Heart right ventricle (tissue), 16 donors: ENCODE measurements at places on chromosomes 11 and 22.

DNA sequence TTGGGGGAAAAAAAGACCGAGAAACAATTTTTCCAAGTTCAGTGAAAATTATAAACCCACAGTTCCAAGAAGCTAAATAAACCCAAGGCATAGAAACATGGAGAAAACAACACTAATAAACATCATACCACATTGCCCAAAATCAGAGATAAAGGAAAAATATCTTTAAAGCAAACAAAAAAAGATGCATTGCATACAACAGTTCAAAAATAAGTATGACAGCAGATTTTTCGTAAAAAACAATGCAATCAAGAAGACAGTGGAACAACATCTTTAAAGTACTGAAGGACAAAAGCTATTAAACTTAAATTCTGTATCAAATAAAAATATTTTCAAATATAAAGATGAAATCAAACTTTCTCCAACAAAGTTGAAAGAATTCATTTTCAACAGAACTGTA, 921.3 kb downstream of the METTL15 start:
- no peak for DNase-seq

DNA sequence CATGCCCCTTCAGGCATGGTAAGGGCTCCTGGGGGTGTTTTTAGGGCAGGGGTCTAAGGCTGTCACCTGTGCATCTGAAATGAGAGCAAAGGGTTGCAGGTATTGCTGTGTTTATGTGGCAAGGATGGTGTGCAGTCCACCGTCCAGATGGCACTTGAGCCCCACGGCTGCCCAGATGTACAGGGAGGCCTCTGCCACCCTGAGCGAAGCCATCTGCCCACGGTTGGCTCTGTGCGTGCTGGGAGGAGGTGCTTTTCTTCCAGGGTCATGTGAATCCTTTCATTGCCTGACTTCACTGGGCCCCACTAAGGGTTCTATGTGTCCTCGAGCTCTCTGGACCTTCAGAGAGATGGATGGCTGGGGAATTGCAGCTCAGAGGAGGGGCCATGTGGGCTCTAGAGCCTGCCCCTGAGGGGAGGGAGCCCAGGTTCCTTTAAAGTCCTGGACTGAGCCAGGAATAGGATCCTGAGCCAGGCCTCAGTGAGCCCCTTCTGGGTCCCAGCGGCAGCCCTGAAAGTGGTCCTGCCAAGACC, 89.9 kb downstream of the CTTN start:
- DNase-seq, result no peak

GRCh38 chr22:27278946-27279345, 522.6 kb downstream of the MN1 start:
- DNase-seq, result no peak

DNA sequence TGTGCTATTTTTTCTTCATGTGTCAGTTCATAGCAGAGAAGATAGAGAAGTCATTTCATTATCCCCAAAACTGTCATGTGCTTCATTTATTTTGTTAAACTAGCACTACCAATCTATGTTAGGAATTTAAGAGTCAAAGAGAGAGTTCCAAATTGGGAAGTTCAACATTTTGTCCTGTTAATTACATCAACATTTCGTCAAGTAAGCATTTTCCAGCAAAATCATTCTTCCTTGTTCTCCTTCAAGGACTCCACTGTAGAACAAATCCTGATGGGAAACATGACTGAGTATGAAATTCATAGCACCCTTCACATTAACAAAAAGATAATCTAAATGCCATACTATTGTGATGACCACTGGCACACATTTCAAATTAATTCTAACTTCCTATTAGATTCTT, 59.1 kb downstream of the PACSIN2 start:
- DNase-seq, result no peak

DNA sequence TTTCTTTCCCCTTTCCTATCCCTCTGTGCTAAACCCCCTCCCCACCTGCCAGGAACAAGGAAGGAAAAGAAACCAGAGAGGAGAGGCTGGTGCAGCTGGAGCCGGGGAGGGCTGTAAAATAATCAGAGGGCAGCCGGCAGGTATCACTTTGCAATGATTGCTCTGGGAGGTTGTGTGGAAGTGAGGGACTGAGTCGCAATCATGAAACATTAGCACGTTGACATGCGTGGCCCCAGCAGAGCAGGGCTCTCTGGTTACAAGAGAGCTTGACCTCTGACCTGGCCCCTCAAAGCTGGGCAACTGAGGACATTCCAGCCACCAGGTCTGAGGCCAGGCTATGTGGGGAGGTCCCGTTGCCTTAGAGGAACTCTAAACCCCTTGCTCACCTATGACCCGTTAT, 170.8 kb upstream of the BDNF start:
- no peak for DNase-seq

DNA sequence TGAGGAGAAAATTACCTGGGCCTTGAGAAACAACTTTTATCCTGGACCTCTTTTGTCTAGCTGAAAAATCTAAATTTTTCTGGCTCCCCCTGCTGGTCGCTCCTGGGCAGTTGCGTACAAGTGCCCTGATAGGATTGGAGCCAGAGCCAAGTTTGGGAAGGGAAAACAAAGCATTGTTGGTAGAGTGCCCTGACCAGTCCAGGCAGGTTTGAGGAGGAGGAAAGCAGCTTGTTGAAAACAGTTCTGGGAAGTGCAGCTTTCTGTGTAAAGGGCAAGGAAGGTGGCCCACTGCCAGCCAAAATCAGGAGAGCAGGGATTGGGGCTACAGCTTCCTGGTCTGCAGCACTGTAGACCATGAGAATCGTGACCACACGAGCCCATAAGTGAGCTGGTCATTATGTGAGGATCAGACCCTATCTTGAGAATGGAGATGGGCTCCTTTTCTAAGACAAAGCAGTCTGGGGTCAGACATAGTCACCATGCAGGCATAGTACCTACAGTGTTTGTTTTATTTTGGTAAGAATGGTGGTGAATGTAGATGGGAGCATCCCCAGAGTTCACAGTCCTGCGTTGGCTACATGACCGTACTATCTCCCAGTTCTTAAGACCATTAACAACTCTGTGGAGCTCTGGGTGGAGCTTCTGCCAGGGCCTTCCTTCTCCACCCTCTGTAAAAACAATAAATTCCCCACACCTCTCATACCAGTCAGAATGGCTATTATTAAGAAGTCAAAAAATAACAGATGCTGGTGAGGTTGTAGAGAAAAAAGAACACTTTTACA, 21.3 kb upstream of the PIK3IP1 start:
- DNase-seq, result peak; percentile 59

- DNase-seq, result no peak
Measured at GRCh38 chr11:22711880-22712279, 45.5 kb downstream of the GAS2 start.

DNA sequence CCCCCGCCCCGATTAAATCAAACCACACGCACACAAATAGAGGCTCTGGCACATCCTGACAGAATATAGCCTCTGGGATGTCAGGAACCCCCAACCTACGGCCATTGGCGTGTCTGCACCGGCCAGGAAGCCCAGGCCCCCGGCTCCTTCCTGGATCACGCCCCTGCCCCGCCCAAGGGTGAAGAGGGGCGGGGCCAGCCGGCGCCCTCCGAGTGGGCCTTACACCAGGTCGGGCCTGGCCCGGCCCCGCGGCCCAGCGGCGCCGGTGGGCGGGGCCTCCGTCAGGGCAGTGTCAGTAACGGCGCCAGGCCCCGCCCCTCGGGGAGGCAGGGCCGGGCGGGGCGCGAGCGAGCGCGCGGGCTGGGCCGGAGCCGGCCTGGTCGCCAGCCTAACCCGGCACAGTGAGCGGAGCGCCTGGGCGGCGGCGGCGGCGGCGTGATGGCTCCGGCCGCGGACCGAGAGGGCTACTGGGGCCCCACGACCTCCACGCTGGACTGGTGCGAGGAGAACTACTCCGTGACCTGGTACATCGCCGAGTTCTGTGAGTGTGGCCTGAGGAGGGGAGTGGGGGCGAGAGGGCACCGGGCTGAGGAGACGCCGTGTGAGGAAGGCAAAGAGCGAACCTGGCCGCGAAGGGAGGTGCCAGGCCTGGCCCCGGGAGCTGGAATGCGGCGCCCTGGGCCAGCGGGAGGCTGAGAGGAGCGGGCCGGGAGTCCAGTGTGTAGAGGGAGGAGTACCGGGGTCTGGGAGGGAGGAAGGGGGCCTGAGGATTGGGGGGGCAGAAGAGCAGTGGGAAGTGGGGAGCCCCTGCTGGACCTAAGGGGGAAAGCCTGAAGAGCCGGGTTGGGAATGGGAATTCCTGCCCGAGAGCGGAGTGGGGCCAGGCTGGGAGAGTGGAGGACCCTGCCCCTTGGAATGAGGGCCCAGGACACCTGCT, at the start of gene ACER3:
Gene ACER3, plus strand, starts transcription at position 380 of the 937 bp plus-strand sequence. Its CDS starts 59 bp downstream, at position 439.
- DNase-seq, result peak; percentile 89
